ENCODE measurements at places on chromosomes 6 and 20. TPM values are rescaled to one million over a fixed set of nuclear protein-coding genes. Genes with fewer than 3 reads are reported as not detected.

The SLC32A1 gene
- total RNA-seq, result not detected

The PDYN gene
- not detected for total RNA-seq

The LCA5 gene
- 6.1 TPM for total RNA-seq

The PRR18 gene
- total RNA-seq, result not detected

The SIRPA gene
- total RNA-seq, result 13.6 TPM

The ARMC2 gene
- total RNA-seq, result 2.5 TPM

The SLC52A3 gene
- not detected for total RNA-seq

The HDDC2 gene
- total RNA-seq, result 63.5 TPM

The TUBB1 gene
- 0.03 TPM for total RNA-seq
